ENCODE measurements at places on chromosomes 16 and 17. TPM values are rescaled to one million over a fixed set of nuclear protein-coding genes. Genes with fewer than 3 reads are reported as not detected.

GRCh38 chr17:48322060-48322459 is 108.0 kb downstream of the SKAP1 start:
- no peak for DNase-seq

DNA sequence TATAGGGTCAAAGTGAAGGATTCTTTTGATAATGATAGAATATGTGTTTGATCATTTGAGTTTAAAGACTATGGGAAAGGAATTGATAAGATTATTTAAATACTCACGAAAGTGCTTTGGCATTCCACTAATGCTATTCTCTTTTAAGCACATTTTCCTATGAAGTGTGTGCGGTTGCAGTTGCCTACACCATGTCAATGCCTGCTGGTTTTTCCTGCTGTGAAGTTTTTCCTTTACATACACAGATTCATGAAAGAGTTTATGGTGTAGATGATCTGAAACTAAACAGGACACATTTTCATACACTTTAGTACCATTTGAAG is 78.7 kb downstream of the VMP1 start:
- DNase-seq: no peak

GRCh38 chr17:71142333-71142732 is 973.0 kb downstream of the KCNJ2 start:
- DNase-seq: no peak

DNA sequence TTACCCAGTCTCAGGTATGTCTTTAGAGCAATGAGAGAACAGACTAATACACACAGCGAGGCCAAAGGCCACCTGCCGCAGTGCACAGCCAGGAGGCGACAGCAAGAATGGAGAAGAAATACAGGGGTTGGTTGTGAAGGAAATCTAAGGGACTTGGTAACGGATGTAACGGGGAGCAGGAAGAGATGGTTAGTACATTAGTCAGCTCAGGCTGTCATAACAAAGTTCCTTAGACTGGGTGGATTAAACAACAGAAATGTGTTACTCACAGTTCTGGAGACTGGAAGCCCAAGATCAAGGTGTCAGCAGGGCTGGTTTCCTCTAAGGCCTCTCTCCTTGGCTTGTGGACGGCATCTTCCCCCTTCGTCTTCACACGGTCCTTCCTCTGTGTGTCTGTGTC is 47.1 kb downstream of the TVP23C start:
- no peak for DNase-seq

- DNase-seq: no peak
Observed at GRCh38 chr17:16937431-16937830, 34.5 kb downstream of the TNFRSF13B start.

Gene ZNF597
- 1.4 TPM for total RNA-seq

- no peak for DNase-seq
Observed at GRCh38 chr16:71360378-71360777, 1.9 kb downstream of the CALB2 start.
